ENCODE measurements at places on chromosomes 11 and 22.

- DNase-seq: no peak
Measured at GRCh38 chr22:17782158-17782557, 7.9 kb upstream of the BID start.

GRCh38 chr11:73931039-73931645 is 19.7 kb upstream of the DNAJB13 start:
- DNase-seq: peak; percentile 76

- no peak for DNase-seq
Measured at GRCh38 chr11:32779136-32779535, 15.3 kb downstream of the CCDC73 start.

DNA sequence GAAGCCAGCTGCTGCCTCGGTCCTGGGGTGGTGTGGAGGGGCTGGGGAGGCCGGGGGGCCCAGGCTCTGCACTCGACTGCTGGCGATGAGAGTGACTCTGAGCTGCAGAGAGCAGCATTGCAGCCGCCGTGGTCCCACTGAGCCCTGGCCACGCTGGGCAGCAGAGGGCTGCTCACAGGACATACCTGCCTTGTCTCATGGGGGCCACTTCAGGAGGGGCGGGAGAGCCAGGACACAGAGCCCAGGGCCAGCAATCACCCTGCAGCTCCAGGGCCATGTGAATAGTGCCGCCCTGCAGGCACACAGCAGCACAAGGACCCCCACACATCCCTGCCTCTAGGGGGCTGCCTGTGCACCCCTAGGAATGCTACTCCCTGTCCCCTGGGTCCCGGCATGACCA is 147.0 kb downstream of the CRYBB2 start:
- DNase-seq: no peak

DNA sequence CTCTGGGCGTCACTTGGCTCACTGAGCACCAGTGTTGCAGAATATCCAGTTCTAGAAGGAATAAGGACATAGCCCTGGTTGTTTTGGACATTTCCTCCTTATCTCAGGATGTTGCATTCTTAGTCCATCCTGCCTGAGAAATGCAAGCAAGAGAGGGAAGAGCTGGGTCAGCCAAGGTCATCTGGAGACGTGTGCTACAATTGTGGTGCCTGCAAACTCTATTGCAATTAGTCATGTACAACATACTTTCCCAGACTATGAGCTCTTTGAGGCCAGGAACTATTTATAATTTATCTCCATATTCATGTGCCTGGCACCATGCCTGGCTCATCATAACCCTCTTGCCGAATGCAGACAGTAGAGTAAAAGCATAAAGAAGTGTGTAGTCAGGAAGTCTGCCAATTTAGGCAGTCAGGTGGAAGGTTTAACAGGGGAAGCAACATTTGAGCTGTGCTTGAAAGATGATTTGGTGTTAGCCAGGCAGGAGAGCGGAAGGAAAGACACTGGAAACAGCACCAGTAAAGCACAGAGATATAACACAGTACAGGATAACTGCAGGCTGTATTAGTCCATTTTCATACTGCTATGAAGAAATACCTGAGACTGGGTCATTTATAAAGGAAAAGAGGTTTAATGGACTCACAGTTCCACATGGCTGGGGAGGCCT is 129.4 kb upstream of the PAX6 start:
- DNase-seq: no peak

DNA sequence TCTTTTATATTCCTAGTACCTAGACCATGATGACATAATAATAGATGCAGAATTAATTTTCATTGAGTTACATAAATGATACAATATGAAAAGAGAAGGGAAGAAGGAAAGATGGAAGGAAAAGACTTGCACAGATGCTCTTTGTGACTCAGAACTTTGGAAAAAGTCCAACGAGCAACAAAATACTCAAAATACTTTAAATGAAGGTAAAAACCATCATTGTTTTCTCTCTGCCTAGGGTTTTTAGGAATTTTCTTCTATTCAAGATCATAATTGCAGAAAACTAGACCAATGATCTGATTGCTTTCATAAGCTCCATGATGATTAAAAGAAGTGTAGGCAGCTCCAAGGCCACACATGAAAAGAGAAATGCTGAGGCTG is 276.9 kb downstream of the KIRREL3 start:
- DNase-seq: no peak

DNA sequence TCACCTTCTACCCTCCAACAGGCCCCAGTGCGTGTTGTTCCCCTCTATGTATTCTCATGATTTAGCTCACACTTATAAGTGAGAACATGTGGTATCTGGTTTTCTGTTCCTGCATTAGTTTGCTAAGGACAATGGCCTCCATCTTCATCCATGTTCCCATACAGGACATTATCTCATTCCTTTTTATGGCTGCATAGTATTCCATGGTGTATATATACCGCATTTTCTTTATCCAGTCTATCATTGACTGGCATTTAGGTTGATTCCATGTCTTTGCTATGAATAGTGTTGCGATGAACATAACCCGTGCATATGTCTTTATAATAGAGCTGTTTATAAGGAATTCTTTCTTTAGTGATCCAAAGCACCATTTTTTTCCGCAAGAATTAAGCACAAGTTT is 28.5 kb upstream of the TLCD5 start:
- DNase-seq: no peak

GRCh38 chr11:71182791-71183677 is 69.3 kb downstream of the SHANK2 start:
- peak; percentile 18 for DNase-seq

DNA sequence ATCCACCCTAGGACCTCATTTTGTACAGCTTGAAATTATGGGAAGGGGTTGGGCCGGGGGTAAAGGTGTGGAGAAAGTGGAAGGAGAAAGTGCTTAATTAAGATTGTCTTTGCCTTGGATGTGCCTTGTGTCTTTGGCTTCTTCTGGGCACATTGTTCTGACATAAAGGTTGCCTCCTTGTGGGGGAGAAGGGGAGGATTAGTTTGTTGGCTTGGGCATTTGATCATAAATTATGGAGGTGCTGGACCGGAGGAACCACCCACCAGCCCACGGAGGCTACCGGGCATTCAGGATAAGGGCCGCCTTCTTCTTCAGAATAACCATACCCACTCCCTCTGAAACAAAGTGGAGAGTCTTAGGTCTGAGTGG is 1.3 kb downstream of the PAFAH1B2 start:
- DNase-seq: peak; percentile 46

DNA sequence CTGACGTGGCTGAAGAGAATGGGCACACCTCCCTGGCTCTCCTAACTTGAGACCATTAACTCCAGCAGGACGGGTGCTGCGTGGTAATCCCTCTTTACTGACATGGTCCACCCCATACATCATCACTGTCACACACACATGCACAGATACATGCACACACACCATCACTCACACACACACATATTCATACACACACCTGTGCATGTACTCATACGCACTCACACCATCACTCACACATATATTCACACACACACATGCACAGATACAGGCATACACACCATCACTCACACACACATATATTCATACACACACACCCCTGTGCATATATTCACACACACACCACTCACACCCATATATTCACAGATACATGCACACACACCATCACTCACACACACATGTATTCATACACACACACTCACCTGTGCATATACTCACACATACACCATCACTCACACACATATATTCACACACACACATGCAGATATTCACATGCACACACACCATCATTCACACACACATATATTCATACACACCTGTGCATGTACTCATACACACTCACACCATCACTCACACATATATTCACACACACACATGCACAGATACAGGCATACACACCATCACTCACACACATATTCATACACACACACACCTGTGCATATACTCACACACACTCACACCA is 74.8 kb downstream of the EFCAB6 start:
- DNase-seq: no peak

DNA sequence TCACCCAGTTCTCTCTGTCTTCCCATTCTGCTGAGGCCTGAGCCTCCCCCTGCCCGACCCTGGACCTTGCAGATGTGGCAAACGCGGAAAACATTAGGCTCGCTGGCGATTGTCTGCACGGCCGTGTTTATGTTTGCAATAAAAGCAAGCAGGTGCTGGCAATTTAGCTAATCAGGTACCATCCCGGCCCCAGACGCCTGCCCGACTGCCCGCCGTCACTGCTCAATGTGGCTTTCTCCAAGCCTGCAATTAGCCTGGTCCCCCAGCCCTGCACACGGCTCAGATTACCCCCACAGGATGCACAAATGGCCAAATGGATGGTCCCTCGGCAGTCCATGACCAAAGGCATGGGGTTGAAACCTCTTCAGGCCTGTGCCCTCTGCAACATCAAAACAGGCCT is 259.7 kb downstream of the MN1 start:
- no peak for DNase-seq

DNA sequence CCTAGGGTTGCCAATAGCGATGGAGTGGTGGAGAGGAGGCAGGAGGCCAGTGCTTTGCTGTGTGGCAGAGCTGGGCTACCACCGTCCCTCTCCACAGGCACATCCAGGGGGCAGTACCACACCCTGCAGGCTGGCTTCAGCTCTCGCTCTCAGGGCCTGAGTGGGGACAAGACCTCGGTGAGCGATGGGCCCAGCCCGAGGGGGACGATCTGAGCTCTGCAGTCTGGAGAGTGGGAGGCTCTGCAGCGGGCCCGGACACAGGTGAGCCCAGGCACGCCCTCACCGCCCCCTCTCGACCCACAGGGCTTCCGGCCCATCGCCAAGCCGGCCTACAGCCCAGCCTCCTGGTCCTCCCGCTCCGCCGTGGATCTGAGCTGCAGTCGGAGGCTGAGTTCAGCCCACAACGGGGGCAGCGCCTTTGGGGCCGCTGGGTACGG is 2.5 kb downstream of the PKP3 start:
- DNase-seq: no peak

DNA sequence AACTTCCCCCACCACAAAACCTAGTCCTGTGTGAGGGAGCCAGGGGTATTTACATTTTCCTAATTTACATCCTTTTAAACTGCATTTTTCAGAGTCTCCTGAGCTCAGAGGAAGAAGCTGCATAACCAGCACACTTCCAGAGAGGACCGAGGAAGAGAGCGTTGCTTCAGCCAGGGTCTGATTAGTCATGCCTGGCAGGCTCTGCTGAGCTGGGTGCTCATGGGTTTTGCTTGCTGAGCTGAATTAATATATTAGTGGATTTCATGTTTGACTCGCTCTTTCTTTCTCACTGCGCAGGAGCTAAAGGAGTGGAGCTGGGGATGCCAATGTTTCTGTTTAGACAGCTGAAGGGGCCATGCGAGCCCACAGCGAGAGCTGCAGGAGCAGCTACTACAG is 539.3 kb upstream of the B3GAT1 start:
- no peak for DNase-seq

DNA sequence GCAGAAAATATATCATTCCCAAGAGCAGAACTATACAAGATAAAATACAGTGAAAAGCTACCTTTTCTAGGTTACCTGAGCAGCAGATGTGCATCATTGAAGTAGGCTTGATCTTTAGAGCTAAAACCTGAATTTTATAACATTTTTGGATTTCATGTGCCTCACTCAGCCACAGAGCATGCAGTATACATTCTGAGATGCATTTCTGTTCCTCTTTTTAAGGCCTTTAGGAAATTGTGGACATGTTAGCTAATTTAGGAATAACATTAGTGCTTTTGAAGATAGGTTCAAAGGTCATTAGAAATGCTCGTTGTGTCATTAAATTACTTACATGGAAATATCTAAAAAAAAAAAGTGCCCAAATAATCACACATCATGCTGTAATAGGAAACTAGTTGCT is 230.6 kb upstream of the PDGFD start:
- no peak for DNase-seq

DNA sequence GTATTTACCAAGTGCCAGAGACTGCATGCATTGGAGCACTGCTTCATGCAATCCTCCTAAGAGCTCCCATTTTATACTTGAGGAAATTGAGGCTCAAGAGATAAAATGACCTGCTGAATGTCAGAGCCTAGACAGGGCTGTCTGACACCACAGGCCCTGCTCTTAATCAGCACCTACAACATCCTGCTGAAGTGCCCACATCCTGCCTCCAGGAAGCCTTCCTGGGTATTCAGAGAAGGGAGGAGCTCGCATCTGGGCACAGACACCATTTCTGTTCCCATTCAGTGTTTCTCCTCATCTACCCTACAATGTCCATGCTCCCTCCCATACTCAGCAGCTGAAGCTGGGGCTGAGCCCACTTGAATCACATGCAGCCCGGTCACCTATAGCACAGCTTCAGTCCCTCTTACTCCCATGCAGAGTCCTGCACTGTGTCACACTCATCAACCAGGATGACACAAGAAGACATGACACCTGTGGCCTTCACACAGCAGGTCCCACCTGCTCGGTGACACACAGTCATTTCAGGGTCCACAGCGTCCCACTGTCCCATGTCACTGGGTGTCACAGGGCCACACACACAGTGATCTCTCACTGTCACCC is 53.1 kb downstream of the PDE2A start:
- DNase-seq: no peak

- peak; percentile 79 for DNase-seq
Measured at GRCh38 chr11:72525466-72525865, 91.1 kb upstream of the CLPB start.

GRCh38 chr11:18594999-18595749 is 4.4 kb upstream of the MISFA start:
- no peak for DNase-seq

- peak; percentile 97 for DNase-seq
Measured at GRCh38 chr11:118621071-118621783, 13.8 kb downstream of the PHLDB1 start.

DNA sequence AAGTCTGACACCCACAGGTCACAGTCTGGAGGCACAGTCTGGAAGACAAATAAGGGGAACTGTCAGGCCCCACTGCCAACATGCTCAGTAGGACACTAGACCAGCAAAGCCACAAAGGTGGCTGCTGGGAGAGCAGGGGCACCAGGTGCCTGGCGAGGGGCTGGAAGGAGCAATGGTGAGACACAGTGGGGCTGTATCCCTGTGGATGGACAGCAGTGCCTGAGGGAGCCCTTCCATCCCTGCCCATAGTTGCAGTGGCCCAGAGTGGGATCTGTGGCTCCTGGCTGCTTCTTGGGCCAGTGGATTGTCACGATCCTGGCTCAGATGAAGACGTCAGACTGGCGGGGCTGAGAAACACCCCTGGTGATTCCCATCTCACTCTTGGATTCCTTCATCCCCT is 154.6 kb downstream of the DSCAML1 start:
- DNase-seq: no peak

DNA sequence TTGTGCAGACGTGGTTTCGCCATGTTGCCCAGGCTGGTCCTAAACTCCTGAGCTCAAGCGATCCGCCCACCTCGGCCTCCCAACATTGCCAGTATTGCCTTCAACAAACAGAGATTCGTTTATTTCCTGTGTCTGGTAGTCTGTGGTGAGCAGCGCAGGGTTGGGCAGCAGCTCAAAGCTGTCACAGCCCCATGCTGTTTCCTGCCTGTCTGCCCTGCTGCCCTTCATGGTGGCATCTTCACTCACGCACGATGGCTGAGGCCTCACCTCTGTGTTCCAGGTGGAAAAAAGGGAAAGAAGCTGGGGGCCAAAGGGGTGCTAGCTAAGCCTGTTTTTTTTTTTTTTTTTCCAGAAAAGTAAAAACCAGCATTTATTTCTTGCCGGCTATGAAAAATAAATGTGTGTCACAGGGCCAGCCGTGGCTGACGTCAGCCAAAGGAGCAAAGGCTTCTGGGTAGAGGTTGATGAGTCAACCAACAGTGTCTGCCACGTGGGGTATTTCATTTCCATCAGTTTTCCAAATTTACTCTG is 28.8 kb downstream of the TBC1D22A start:
- peak; percentile 20 for DNase-seq
